Colonic mucosa (tissue), 4 donors: ENCODE measurements at places on chromosomes 16 and 17.

DNA sequence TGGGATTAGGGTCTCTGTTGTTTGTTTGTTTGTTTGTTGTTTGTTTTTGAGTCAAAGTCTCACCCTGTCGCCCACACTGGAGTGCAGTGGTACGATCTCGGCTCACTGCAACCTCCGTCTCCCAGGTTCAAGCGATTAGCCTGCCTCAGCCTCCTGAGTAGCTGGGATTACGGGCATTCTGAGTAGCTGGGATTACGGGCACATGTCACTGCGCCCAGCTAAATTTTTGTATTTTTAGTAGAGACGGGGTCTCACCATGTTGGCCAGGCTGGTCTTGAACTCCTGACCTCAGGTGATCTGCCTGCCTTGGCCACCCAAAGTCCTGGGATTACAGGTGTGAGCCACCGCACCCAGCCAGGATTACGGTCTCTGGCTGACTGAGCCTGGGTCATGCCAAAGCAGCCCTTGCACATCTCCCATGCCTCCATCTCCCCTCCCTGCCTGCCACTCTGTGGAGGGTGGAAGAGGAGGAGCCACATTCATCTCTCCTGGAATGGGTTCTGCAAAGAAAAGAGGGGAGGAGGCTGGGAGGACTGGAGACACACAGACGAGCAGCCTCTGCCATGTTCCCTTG is 59.2 kb downstream of the BEAN1 start:
- DNase-seq: no peak

DNA sequence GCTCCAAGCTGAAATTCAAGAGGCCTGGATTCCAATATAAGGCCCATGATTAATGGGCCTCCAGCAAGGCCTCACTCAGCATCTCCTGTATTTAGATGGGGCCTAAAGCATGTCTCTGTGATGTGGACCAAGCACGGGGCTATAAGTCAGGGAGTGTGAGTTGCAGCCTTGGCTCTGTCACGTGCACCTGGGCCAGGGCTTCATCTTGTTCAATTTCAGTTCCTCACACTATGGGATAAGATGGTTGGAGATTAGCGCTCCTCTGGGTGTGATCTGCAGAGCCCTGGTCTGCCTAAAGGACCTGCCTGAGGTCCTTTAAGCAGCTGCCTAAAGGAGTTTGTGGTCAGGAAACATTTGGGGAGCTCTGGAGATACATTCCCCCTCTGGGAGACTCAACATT is 25.2 kb downstream of the KLHL36 start:
- no peak for DNase-seq

GRCh38 chr17:80986816-80987475 is 4.7 kb upstream of the CHMP6 start:
- DNase-seq: no peak

DNA sequence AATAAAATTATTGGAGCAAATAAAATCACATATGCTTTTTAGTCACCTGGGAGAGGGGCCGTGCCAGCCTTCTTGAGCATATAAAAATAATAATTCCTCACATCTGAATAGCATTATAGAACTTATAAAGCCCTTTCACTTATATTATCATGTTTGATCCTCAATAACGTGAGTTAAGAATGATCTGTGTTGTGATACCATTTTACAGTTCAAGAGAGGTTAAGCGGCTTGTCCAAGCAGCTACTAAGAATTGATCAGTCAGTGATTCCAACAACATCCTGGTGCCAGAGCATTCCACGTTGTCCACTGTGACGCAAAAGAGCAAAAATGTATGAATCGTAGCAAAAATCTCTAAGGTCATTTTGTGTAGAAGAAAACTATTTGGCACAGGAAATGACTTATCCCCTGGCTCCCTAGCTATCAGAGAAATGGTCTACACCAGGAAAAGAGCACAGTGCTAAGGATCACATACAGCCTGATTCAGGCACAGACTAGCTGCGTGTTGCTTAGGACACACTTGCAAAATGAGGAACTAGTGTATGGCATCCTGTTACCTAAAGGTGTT is 33.0 kb downstream of the ANKFN1 start:
- DNase-seq: no peak

DNA sequence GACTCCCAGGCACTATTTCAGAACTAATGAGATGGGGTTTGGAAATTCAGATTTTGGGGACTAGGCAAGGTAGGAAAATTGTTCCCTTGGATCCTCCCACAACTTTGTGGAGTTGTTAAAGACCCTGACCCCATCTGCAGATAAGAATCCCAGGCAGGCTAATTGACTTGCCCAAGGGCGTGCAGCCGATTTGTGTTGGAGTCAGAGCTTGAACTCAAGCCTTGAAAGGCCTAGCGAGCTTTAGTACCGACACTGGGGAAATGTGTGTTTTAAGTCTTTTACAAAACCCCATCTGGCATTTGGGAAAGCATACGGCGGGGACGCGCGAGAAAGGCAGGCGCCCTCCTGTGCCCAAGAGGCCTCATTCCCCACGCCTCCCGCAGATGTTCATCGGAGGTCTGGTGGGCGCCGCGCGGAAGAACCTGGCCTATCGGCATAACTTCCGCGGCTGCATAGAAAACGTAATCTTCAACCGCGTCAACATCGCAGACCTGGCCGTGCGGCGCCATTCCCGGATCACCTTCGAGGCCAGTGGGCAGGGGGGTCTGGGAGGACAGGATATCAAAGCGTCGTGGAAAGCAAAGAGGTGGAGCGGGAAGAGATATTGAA is 4.3 kb downstream of the CNTNAP1 start:
- DNase-seq: no peak

DNA sequence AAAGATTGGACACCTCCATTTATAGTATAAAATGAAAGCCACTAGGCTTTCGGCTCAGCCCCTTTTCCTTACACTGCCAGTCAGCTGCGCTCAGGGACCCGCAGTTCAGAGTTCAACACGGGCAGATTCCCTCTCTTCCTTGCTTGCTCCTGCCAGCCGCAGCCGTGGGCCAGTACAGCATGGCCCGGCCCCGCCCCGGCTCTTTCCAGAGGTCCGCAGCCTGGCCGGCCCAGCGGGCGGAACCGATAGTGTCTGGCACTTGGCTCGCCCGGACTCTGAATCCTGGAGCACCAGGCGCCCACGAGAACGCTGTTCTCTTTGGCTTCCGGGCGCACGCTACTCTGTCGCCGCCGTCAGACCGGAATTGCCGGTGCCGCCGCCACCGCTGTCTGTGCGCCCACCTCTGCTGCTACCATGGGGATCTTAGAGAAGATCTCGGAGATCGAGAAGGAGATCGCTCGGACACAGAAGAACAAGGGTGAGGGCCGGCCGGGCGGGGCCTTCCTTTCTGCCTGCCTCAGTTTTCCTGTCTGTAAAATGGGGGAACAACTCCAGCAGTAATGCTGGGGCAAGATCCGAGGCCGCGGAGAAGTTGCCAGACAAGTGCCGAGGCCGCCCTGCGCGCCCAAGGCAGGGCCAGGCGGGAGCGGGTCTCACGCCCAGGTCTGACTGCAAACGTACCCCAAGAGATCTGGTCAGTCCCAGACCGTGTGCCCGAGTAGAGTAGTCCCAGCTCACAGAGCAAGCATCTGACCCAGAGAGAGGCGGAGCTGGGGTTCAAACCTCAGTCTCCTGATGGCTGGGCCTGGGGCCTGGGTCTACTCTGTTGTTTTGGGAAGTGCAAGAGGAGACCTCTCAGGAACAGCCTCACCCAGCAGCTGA is at the start of gene DRG2:
DRG2 (plus strand) TSS at position 339 of the 882 bp plus-strand sequence; CDS start at position 415, 76 bp downstream.
- DNase-seq: peak; percentile 92
